Peyer's patch (tissue), 4 donors: ENCODE measurements at places on chromosomes 7 and 10.

GRCh38 chr10:11798845-11799735 lies 24.1 kb upstream of the PROSER2 start:
- no peak for DNase-seq
- no peaks in the 10 kb centered on the region for H3K27me3 ChIP-seq
- H3K4me1 ChIP-seq, result no peaks in the 10 kb centered on the region

- no peak overlapping the region for H3K4me3 ChIP-seq
- no peaks in the 10 kb centered on the region for H3K27me3 ChIP-seq
- H3K4me1 ChIP-seq, result no peaks in the 10 kb centered on the region
- H3K36me3 ChIP-seq, result no peaks in the 10 kb centered on the region
Observed at GRCh38 chr7:19919261-19920095, 146.1 kb upstream of the TMEM196 start.

DNA sequence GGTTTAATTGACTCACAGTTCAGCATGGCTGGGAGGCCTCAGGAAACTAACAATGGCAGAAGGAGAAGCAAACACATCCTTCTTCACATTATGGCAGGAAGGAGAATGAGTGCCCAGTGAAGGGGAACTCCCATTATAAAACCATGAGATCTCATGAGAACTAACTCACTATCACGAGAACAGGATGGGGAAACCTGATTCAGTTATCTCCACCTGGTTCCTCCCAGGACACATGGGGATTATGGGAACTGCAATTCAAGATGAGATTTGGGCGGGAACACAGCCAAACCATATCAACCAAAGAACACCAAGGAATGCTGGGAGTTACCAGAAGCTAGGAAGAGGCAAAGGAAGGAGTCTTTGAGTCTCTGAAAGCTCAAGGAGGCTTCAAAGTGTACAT lies 94.3 kb downstream of the IPMK start:
- no peaks in the 10 kb centered on the region for H3K27me3 ChIP-seq
- H3K4me3 ChIP-seq, result no peak overlapping the region
- H3K27ac ChIP-seq, result no peak overlapping the region
- no peaks in the 10 kb centered on the region for H3K36me3 ChIP-seq
- DNase-seq, result no peak
- H3K4me1 ChIP-seq, result no peaks in the 10 kb centered on the region

- no peaks in the 10 kb centered on the region for H3K36me3 ChIP-seq
- no peak overlapping the region for H3K27ac ChIP-seq
- no peak for DNase-seq
- no peak overlapping the region for H3K4me3 ChIP-seq
- no peaks in the 10 kb centered on the region for H3K27me3 ChIP-seq
Observed at GRCh38 chr7:108492742-108493141, 33.2 kb downstream of the PNPLA8 start.

- H3K27me3 ChIP-seq, result no peaks in the 10 kb centered on the region
- H3K4me3 ChIP-seq, result no peak overlapping the region
- H3K4me1 ChIP-seq, result no peaks in the 10 kb centered on the region
- H3K27ac ChIP-seq, result no peak overlapping the region
Observed at GRCh38 chr10:1097436-1097835, 41.3 kb downstream of the WDR37 start.

GRCh38 chr7:45680776-45681175 lies 106.6 kb downstream of the ADCY1 start:
- H3K27me3 ChIP-seq, result no peaks in the 10 kb centered on the region
- H3K36me3 ChIP-seq, result no peaks in the 10 kb centered on the region
- no peak overlapping the region for H3K27ac ChIP-seq
- DNase-seq, result no peak
- H3K4me1 ChIP-seq, result no peaks in the 10 kb centered on the region
- no peak overlapping the region for H3K4me3 ChIP-seq

DNA sequence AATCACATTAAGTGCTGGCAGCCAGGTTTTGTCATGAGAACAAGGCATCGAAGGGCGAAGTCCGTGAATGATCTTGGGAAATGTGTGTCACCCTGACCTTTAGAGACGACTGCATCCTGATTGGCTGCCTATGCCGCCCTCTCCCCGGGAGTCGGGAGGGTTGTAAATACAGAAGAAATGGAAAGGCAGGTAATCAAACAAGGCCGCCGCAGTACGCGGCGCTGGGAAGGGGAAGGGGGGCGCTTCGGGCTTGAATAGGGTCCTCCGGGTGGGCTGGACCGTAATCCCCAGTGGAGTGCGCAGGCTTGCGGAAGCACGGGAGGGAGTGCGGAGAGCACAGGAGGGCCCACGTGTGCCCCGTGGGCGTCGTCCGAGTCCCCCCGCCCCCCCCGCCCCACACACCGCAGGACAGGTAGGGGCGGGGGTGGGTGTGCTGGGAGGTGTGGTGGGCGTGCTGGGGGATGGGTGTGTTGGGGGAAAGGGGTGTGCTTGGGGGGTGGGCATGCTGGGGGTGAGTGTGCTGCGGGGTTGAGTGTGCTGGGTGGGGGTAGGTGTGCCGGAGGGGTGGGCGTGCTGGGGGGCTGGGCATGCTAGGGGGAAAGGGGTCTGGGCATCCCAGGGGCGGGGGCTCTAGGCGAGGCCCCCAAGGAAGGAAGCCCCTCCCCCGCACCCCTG lies 169.4 kb downstream of the ARHGAP12 start:
- H3K36me3 ChIP-seq, result no peaks in the 10 kb centered on the region
- peak overlapping the region; percentile 99 for H3K27ac ChIP-seq
- peak overlapping the region; percentile 81 for H3K4me3 ChIP-seq
